CD4-positive, alpha-beta T cell treated with Interleukin-15 for 1 hour (primary cell): ENCODE measurements at places on chromosomes 4 and X.

- DNase-seq: no peak
These were observed 55.6 kb downstream of the JADE1 start for GRCh38 chr4:128865132-128865531.

DNA sequence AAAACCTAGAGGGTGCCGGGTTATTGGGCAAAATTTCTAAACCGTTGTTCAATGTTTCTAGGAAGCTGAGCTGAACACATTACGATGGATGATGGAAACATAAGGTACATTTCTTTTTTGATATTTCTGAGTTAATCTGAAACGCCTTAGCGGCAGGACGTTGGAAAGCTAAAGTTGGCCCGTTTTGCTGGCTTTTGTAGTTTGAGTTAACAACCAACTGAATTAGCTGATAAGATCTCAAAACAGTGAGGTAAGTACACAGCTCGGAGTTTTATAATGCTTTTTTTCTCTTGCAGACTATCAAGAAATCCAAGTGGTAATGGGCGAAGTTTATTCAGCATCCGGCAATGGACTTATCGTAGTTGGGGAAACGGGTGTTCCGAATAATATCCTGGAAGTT, 73.5 kb downstream of the PRSS12 start:
- no peak for DNase-seq

GRCh38 chr4:81826335-81826734, 354.6 kb upstream of the RASGEF1B start:
- DNase-seq: no peak

DNA sequence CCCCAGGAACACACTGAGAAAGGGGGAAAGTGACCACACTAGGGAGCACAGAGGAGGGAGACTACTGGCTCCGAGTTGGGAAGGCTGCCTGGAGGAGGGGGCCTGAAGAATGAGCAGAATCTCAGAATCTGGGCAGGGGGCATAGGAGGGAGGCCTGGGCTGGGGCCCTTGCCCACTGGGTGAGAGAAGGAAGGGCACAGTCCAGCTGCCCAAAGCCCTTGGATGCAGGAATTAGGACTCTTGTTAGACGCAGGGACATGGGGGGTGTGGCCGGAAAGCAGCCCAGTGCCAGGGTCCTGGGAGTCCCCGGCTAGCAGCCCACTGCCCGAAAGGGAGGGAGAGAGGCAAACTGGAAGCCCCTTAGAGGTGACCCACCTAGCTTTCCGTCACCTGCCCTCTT, 1.9 kb upstream of the DUSP9 start:
- DNase-seq: peak; percentile 2
